Hematopoietic multipotent progenitor cell treated with erythropoietin and hydrocortisone succinate and interleukin-3 and kit ligand, for 8 days (in vitro differentiated cells): ENCODE measurements at places on chromosomes 16 and 17.

DNA sequence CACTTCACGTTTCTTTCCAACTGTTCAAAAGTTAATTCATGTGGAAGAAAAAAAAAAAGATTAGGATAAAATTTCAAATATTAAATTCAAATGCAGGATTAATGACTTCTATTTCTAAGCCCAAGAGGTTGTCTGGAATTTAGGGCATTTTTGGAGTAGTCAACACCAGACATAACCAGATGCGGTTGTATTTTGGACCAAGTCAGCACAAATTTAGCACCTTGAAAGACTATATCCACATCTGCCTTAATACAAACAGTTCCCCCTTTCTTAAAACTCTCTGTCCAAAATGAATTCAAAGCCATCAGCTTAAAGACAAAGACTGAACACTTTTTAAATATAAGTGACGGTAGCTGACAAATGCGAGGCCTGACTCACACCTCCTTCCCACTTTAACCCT lies 282.9 kb downstream of the C16orf95 start:
- DNase-seq = no peak

DNA sequence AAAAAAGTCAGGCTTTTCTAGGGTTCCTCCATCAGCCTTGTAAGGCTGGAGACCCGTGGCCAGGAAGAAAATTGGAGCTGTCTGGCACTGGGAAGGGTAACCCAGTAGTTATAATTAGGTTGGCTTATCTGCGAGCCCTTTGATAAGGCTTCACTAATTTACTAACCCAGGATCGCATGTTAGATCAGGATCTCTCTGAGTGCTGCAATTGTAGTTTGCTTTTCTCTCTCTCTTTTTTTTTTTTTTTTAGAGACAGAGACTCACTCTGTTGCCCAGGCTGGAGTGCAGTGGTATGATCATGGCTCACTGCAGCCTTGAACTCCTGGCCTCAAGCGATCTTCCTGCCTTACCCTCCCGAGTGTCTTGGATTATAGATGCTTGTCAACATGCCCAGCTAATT lies 17.0 kb downstream of the ABCC1 start:
- DNase-seq = no peak

DNA sequence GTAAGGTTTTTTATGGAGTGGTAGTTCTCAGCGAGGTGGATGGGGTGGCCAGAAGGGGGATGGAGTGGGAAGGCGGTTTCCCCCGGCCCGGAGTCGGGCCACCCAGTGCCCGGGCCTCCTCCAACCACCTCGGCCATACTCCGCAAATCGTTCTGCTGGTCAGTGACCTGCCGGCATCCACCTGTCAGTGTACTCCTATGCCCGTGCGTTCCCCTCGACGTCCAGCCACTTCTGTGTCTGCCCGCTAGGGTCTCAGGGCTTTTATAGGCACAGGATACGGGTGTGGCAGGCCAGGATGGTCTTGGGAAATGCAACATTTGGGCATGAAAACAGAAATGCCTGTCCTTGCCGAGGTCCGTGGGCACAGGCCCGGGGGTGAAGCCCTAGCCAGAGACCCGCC lies 19.3 kb upstream of the ASGR2 start:
- DNase-seq = no peak

DNA sequence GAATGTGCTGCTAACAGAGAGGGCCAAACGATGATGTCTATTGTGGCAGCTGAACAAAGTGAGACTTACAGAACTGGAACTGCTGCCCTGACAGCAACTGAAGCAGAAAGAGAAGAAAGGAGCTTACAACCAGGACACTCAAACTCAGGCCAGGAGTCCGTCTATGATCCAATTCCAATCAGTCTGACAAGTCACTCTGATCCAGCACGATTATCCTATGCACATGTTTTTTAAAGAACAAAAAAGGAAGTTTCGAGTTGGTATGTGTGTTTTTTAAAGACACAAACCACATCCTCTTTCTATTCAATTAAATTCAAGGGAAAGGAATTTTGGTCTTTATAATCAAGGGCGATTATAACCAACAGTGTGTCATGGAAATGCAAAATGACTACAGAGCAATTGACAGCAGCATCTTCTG lies 42.4 kb upstream of the MTMR4 start:
- DNase-seq = no peak

DNA sequence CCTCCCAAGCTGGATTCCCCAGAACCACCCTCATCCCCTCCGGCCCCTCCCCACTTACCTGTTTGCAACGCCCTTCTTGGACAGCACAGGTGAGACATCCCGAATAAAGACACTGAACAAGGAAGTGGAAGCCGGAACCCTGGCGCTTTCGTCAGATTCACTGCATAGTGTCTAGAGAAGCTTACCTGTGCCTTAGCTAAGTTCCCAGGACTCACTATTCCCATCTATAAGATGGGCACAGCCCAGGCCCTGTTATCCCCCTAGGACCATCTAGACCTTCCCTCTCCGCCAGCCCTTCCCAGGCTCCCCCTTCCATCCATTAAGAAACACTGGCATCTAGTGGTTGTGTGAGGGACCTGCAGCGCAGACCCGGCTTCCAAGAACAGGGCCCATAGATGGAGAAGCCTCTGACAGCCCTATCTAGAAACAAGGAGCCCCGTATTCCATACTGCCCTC lies 26.9 kb upstream of the RPL38 start:
- DNase-seq = peak; percentile 61

DNA sequence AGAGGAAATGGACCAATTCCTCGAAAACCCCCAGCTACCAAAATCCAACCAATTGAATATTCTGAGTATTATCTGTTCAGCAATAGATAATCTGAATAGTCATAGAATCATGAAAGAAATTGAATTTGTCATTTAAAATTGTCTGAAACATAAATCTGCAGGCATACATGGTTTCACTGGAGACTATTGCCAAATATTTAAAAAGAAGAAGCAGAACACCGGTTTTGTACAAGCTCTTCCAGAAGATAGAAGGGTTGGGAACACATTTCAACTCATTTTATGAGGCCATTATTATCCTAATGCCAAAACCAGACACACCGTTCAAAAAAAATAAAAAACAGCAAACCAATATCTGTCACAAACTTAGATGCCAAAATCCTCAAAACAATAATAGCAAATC lies 195.5 kb downstream of the RPTOR start:
- no peak for DNase-seq

DNA sequence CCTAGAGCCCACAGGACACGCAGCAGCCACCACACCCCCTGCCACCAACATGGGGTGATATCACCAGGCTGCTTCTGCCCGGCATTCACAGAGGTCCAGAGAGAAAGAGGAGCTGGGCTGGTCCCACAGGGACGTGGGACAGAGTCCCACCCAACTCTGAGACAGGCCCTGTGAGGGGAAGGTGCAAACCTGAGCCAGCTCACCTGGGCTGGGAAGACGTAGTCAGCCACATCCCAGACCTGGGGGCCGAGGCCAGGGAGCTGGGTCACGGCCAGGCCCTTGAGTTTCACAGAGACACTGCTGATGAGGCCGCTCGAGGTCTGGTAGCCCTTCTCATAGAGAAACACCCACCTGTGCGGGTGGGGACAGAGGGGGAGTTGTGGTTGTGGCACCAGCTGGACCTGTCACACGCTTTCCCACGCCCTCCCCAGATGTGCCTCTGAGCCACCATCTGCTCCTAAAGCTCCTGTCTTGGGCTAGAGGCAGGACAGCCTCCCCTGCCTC lies 11.2 kb downstream of the P2RX1 start:
- no peak for DNase-seq

GRCh38 chr16:81565321-81566028 lies 120.9 kb downstream of the CMIP start:
- DNase-seq = no peak

DNA sequence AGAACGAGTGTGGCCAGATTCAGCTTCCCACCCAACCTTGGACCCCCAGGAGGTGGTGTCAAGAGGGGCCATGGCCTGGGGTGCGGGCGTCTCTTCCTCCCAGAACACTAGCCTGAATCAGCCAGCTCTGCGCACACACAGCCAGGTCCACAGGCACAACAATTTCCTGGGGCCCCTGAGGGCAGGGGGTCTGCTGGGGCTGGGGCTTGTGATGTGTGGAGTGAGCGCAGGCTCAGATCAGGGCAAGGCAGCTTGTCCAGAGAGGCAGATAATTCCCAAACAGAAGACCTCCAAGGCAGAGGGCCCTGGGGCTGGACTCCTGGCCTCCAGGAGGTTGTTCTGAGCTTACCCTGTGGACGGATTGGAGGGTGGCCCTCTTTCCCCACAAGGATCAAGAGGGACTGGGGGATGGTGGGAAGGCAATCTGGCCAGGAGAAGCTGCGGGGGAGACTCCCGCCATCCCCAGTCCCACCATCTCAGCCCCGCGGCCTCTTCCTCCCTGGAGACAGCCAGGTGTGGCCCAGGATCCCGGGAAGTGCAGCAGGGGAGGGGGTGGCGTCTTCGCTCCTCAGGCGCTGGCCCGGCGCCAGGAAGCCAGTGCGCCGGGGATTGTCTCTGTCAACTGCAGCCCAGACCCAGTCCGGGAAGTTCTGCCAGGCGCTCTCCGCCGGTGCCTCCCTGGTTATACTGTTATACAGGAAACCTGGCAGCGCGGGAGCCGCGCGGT lies 52.0 kb upstream of the AMZ2 start:
- DNase-seq = no peak

DNA sequence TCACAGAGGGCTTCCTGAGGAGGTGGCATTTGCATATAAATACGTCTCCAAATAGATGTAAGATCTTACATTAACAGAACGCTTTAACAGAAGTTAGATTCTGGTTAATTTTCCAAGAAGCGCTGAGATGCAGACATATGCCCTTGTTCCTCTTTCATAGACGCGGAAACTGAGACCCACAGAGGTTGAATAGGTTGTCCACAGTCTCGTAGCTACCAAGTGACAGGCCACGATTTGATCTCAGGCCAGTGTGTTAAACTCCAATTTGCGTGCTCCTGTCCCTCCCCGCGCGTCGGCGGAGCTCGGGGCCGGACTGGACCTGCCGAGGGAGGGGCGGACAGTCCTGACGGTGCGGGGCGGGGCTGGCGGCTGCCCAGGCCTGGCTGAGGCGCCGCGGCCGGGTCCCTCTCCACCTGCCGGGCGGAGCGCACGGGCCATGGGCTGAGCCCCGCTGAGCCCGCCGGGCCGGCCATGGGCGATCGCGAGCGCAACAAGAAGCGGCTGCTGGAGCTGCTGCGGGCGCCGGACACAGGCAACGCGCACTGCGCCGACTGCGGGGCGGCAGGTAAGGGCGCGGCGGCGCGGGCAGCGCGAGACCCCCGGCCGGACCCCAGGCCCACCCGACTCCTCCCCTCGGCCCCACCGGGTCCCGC lies at the start of gene ADAP2:
ADAP2 (plus strand) TSS at position 402 of the 653 bp plus-strand sequence; CDS start at position 472, 70 bp downstream.
- DNase-seq = no peak

- no peak for DNase-seq
Observed at GRCh38 chr17:22138861-22139469, 446.6 kb downstream of the KCNJ18 start.

GRCh38 chr17:2723997-2724783 lies 12.6 kb upstream of the CLUH start:
- no peak for DNase-seq

DNA sequence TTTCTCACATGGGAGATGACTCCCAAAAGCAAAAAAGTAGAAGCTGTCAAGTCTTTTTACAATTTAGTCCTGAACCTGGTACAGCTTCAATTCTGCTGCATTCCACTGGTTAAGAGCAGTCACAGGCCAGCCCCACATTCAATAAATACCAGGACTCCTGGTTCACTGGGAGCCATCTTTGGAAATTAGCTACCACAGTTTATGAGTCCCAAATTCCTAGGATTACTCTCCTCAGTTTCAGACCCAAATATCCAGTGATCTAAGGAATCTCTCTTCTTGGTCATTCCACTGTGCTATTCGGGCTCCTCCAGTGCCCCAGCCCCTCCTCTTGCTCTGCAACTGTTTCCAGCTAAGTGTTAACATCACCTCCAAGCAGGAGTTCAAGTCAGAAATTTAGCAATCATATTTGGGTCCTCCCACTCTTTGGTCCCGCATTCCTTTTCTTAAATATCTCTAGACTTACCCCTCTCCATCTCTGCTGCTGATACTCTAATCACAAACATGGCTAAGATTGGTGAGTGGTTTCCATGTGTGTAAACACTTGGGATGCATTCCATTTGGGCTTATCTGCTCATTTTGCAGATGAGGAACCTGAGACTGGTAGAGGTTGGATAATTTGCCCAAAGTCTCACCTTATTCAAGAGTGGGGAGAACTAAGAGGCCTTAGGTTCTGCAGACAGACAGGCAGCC lies 9.6 kb upstream of the WIPF2 start:
- DNase-seq = no peak

GRCh38 chr17:60149691-60150582 lies at the start of gene CA4:
Gene CA4, plus strand, starts transcription at chr17:60149973. Its CDS starts 62 bp downstream, at chr17:60150035.
- peak; percentile 23 for DNase-seq

- DNase-seq = no peak
Observed at GRCh38 chr17:5077781-5078105, 524 bp upstream of the ZFP3 start.

DNA sequence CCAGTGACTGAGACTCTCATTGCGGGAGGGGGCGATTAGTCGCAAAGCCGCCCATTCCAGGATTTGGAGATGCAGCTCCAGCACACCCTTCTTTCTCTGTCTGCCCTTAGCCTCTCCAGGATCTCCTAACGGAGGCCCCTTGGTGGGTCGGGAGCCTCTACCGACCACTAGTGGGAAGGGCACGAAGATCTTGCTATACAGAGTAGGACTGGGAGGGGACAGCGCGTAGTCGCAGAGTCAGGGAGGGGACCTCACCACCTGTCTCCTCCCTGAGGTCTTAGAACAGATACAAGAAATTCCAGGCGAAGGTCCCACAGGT lies 588 bp upstream of the SMTNL2 start:
- DNase-seq = peak; percentile 27

DNA sequence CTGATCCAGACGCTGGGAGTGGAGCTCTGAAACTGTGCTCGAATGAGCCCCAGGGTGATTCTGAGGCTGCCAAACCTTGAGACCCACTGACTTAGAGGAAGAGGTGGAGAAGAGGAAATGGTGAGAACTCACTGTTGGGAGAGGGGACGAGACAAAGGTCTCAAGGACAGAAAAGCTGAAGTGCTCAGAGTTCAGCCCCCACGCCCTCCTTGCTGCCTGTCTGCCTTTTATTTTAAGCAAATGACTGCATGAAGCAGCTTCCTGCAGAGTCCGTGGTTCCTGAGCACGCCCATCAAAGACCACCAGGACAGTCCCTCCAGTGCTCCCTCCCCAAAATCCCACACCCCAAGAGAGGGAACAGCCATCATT lies 20.4 kb downstream of the COTL1 start:
- no peak for DNase-seq

- DNase-seq = no peak
Observed at GRCh38 chr16:88479793-88480760, 27.0 kb downstream of the ZFPM1 start.

- DNase-seq = no peak
Observed at GRCh38 chr17:56992364-56992763, 14.4 kb downstream of the SCPEP1 start.

- no peak for DNase-seq
Observed at GRCh38 chr17:381941-382643, 29.5 kb upstream of the RPH3AL start.

DNA sequence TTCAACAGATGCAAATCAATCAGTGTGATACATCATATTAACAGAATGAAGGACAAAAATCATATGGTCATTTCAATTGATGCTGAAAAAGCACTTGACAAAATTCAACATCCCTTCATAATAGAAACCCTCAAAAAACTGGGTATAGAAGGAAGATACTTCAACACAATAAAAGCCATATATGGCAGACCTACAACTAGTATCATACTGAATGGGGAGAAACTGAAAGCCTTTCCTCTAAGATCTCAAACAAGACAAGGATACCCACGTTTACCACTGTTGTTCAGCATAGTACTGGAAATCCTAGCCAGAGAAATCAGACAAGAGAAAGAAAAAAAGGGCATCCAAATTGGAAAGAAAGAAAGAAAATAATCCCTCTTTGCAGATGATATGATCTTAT lies 47.1 kb upstream of the NACA2 start:
- DNase-seq = no peak

- no peak for DNase-seq
Observed at GRCh38 chr17:40436636-40437035, 6.6 kb upstream of the IGFBP4 start.
